Uterus (tissue), 4 donors: ENCODE measurements at places on chromosomes 5 and 9. TPM values are rescaled to one million over a fixed set of nuclear protein-coding genes. Genes with fewer than 3 reads are reported as not detected.

- H3K27me3 ChIP-seq, result no peaks in the 10 kb centered on the region
- no peaks in the 10 kb centered on the region for H3K4me1 ChIP-seq
- no peak overlapping the region for H3K27ac ChIP-seq
- DNase-seq, result no peak
- H3K4me3 ChIP-seq, result no peak overlapping the region
These were observed 120.2 kb upstream of the GRHPR start for GRCh38 chr9:37302277-37302676.

The PCDHA10 gene
- under 0.01 TPM for total RNA-seq

The CCIN gene
- total RNA-seq, result 0.59 TPM

DNA sequence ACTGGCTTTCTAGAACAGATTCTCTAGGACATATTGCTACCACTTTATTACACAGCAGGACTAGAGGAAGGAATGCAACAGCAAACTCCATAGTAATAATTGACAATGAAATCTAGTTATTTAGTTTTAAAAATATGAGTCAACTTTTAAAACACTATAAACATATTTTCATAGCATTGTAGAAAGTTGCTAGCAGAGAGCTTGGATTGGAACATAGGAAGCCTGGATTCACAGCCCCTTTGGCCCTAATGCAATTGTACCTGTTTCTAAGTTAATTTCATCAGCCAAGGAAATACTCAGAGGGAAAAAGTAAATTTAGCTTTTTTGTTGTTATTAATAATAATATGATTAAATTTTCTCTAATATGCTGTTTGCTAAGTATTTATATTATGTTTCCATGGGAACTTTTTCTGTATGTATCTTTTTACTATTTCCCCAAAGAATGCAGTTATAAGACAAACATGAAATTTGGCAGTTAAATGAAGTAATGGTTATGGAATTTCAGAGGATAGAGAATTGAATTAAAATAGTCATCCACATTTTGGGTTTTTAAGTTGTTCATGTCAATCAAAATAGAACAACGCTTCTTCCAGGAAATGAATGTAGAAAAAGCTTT, 45.6 kb downstream of the VCAN start:
- no peak for DNase-seq
- H3K27ac ChIP-seq, result no peak overlapping the region
- H3K27me3 ChIP-seq, result no peaks in the 10 kb centered on the region
- no peaks in the 10 kb centered on the region for H3K36me3 ChIP-seq

DNA sequence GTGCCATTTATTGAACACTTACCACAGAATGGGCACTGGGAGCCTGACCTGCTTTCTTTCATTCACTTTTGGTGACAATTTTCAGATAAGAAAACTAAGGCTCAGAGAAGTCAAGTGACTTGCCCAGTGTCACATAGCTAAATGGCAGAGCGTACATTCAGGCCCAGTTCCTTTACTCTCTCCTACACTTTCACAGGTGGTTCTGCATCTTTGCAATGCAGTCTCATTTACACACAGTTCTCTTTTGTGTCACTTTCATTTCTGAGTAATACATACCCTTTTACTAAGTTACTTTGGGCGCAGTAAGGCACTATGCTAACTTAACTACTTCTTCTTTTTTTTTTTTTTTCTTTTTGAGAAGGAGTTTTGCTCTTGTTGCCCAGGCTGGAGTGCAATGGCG, 8.3 kb downstream of the NFIL3 start:
- no peak overlapping the region for H3K4me3 ChIP-seq
- H3K27ac ChIP-seq, result no peak overlapping the region

GRCh38 chr9:127166651-127167524, 44.5 kb upstream of the ANGPTL2 start:
- no peaks in the 10 kb centered on the region for H3K27me3 ChIP-seq
- no peak for DNase-seq
- H3K36me3 ChIP-seq, result no peaks in the 10 kb centered on the region
- no peaks in the 10 kb centered on the region for H3K4me1 ChIP-seq
- H3K4me3 ChIP-seq, result no peak overlapping the region
- no peak overlapping the region for H3K27ac ChIP-seq
